ENCODE measurements at places on chromosomes 13 and 19. TPM values are rescaled to one million over a fixed set of nuclear protein-coding genes. Genes with fewer than 3 reads are reported as not detected.

GRCh38 chr13:43758834-43759233 lies 27.9 kb downstream of the ENOX1 start:
- no peak for DNase-seq

DNA sequence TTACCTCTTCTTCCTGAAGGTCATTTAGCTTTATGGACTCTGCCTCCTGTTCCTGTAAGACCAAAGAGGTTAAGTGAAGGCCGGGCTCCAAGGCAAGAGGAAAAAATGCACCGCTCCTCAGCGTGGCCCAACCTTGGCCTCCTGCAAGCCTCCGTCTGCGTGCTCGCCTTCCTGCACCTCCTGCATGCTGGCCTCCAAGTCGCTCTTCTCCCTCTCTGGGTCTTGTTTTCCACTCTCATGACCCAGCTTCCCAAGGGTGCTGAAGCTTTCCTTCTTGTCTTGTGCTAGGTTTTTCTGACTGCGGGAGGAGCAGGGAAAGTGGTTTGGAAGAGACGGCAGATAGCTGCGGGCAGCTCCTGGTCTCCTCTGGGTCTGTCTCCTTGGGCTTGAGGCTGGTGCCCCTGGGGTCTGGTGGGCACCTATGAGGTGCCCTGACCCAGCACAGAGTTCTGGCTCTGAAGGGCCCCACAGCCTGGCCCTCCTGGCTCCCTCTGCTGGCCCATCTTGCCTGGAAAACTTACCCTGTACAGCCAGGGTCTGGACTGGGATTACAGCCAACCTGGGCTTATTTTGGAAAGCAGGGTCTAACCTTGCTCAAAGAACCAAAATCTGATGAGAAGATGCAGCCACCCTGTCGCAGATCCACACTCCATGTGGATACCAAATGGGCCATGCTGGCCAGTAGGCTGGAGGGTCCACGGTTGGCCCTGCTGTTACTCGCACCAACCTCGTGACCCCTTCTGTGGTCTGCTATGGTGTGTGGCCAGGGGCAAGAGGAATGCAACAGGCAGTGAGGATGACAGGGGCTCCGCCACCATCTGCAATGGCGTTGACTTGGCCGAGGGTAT lies 5.2 kb downstream of the C13orf46 start:
- DNase-seq, result peak; percentile 48

GRCh38 chr13:46905249-46905648 lies 8.4 kb upstream of the HTR2A start:
- DNase-seq, result no peak

DNA sequence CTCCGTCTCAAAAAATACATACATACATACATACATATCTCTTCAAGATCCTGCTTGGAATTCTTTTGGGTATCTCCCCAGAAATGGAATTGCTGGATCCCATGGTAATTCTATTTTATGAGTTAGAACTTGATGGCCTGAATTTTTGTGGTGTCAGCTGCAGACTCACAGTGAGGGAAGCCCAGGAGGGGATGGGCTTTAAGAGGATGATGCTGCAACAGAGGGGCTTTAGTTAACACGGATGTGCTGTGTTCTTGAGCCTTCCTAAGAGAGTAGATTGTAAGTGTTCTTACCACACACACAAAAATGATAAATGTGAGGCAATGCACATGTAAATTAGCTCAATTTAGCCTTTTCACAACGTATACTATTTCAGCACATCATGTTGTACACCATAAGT lies 31.8 kb downstream of the CACNG6 start:
- no peak for DNase-seq

AMER2 gene
- total RNA-seq, result not detected
